Neural crest cell (in vitro differentiated cells): ENCODE measurements at places on chromosomes 16 and 17. TPM values are rescaled to one million over a fixed set of nuclear protein-coding genes. Genes with fewer than 3 reads are reported as not detected.

FN3K gene
- 21.7 and 23.8 TPM in 2 replicates for total RNA-seq

- H3K36me3 ChIP-seq: no peaks in the 10 kb centered on the region
- DNase-seq: no peak
- no peak overlapping the region for H3K4me3 ChIP-seq
Observed at GRCh38 chr16:89089120-89089519, 4.5 kb upstream of the ACSF3 start.

GRCh38 chr16:996681-997080 is 15.1 kb downstream of the SOX8 start:
- peaks cover 17% of the 10 kb centered on the region for H3K4me1 ChIP-seq
- H3K27me3 ChIP-seq: peaks cover 23% of the 10 kb centered on the region
- H3K27ac ChIP-seq: peak overlapping the region; percentile 6
- H3K4me3 ChIP-seq: peak overlapping the region; percentile 39
- no peaks in the 10 kb centered on the region for H3K36me3 ChIP-seq

GRCh38 chr16:80199614-80200013 is 341.2 kb upstream of the DYNLRB2 start:
- no peak overlapping the region for H3K4me3 ChIP-seq
- H3K27me3 ChIP-seq: peaks cover 13% of the 10 kb centered on the region
- no peak overlapping the region for H3K27ac ChIP-seq

GRCh38 chr16:83603723-83604570 is 203.8 kb upstream of the HSBP1 start:
- H3K27me3 ChIP-seq: no peaks in the 10 kb centered on the region
- H3K27ac ChIP-seq: no peak overlapping the region
- no peak for DNase-seq
- H3K4me3 ChIP-seq: no peak overlapping the region
- H3K36me3 ChIP-seq: no peaks in the 10 kb centered on the region
